ENCODE measurements at places on chromosomes 6 and 20. TPM values are rescaled to one million over a fixed set of nuclear protein-coding genes. Genes with fewer than 3 reads are reported as not detected.
A peak's percentile ranks its signal among the peaks of the same experiment; 100 is the strongest.

Gene SPACA1
- not detected for total RNA-seq

Gene DYNLT2
- total RNA-seq, result 1.9 TPM

Gene TCP11
- total RNA-seq, result 0.66 TPM

Gene BANF2
- not detected for total RNA-seq

Gene PAK5
- total RNA-seq, result 0.66 TPM

GRCh38 chr6:134703206-134703605, 246.7 kb downstream of the ALDH8A1 start:
- H3K27me3 ChIP-seq, result no peaks in the 10 kb centered on the region
- H3K4me3 ChIP-seq, result no peak overlapping the region
- H3K4me1 ChIP-seq, result no peaks in the 10 kb centered on the region
- H3K27ac ChIP-seq, result no peak overlapping the region
- H3K36me3 ChIP-seq, result no peaks in the 10 kb centered on the region

DNA sequence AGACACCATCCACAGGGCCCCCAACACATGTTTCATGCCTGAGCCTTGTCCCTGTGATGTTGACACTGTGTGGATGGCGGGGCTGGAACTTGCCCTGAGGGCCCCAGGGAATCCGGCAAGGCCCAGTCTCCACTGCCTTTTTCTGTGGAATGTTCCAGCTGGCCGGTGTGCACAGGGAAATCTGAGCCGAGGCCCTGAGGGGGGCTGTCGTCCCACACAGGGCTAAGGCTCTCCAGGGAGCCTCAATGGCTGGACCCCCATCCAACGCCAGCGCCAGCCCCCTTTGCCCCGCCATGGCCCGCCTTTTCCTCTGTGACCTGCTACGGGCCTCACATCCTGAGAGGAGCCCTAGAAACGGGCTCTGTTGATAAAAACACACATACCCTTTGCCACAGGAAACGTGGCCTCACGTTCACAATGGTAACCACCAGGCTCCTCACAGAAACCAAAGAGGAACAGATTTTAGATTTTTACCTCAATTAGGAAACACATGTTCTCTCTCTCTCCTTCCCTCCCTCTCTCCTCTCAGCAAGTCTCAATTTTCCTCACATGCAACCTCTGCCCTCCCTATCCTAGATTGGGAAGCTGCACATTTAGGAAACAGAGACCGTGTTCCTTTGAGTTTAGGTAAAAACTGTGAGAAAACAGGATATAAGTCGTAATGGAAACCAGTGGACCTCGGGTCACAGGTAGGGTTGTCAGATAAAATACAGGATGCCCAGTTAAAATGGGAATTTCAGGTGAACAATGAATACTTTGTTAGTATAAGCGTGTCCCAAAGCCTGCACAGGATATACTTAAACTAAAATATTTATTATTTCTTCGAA, 13.7 kb upstream of the ZNF831 start:
- peak overlapping the region; percentile 71 for H3K27ac ChIP-seq
- no peaks in the 10 kb centered on the region for H3K27me3 ChIP-seq
- H3K4me3 ChIP-seq, result no peak overlapping the region
- DNase-seq, result peak; percentile 31

DNA sequence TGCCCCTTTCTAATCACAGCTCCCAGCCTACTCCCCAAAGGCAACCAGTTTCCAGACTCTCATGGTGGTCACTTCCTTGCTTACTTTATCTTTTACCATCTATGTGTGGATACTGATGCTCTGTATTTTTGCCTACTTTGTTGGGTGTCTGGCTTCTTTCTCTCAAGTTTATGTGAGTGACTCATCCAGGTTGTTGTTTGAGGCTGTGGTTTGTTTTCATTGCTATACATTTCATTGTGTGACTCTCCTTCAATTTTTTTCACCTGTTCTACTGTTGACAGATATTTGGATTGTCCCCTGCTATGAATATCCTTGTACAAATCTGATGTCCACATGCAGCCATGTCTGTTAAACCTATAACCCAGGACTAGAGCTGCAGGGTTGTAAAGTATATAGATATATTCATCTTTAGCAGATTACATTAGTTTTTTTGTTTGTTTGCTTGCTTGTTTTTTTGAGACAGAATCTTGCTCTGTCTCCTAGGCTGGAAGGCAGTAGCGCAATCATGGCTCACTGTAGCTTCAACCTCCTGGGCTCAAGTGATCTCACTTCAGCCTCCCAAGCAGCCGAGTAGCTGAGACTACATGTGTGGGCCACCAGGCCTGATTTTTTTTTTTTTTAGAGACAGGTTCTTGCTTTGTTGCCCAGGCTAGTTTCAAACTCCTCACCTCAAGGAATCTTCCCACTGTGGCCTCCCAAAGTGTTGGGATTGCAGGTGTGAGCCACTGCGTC, 72.9 kb upstream of the EEF1E1 start:
- H3K27me3 ChIP-seq, result no peaks in the 10 kb centered on the region
- DNase-seq, result no peak
- H3K36me3 ChIP-seq, result no peaks in the 10 kb centered on the region
- H3K4me1 ChIP-seq, result no peaks in the 10 kb centered on the region
- H3K4me3 ChIP-seq, result no peak overlapping the region

DNA sequence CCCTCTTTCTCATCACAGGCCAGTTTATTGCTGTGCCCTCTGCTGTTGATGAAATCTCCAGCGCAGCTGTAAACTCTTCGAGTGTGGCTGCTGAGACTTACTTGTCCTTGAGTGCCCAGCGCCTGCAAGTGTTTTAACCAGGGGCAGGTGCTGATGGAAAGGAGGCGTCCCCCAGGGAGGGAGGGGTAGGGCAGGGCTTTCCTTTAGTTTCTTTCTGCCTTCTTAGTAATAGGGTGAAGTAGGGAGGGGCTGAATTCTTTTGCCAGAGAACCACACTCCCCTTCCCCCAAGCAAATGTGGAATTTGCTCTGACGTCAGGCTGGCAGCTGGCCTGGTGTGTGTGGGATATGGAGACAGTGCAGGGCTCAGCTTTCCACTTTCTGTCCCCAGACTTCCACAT, 61.2 kb downstream of the IGF2R start:
- no peaks in the 10 kb centered on the region for H3K36me3 ChIP-seq
- no peaks in the 10 kb centered on the region for H3K4me1 ChIP-seq
- peak overlapping the region; percentile 54 for H3K27ac ChIP-seq

GRCh38 chr20:10863337-10864060, 189.7 kb upstream of the JAG1 start:
- H3K4me3 ChIP-seq, result no peak overlapping the region
- H3K4me1 ChIP-seq, result no peaks in the 10 kb centered on the region
- no peaks in the 10 kb centered on the region for H3K27me3 ChIP-seq
- H3K27ac ChIP-seq, result peak overlapping the region; percentile 3
- no peak for DNase-seq

DNA sequence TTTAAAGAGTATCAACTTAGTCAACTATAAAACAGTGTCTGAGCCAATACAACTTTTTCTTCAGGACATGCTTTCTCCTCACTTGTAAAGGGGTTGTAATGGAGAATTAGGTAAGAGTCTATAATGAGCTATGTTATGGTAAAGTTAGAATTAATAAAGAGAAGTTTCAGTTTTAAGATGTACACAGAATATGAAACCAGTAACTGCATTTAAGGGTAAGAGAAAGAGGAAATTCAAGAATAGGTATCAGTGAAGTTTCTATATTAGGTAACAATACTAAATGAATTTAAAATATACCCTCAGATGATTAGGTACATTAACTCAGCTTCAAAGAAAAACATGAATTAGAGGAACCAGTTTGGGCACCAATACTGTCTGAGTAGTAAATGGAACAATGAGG, 1444.3 kb upstream of the ADGRB3 start:
- H3K4me1 ChIP-seq, result no peaks in the 10 kb centered on the region
- H3K4me3 ChIP-seq, result no peak overlapping the region
- no peaks in the 10 kb centered on the region for H3K27me3 ChIP-seq
- H3K36me3 ChIP-seq, result no peaks in the 10 kb centered on the region
- DNase-seq, result no peak

DNA sequence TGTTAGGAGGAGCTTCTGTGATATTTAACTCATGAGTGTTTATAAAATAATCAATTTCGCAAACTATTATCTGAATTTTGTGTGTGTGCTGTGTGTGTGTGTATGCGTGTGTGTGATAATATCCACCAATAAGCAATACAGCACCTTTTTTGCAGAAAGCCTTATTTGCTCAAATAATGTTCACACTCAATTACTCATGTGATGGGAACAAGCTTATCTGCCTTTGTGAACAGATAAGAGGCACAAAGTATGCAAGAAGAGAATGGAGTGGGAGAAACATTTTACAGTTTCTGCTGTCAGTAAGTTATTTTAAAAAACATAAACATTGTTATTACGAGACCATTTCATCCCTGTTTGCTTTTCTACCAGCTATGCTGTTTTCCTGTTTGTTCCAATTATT, 36.7 kb upstream of the PTPRK start:
- DNase-seq, result no peak
- H3K4me1 ChIP-seq, result no peaks in the 10 kb centered on the region
- no peaks in the 10 kb centered on the region for H3K27me3 ChIP-seq

DNA sequence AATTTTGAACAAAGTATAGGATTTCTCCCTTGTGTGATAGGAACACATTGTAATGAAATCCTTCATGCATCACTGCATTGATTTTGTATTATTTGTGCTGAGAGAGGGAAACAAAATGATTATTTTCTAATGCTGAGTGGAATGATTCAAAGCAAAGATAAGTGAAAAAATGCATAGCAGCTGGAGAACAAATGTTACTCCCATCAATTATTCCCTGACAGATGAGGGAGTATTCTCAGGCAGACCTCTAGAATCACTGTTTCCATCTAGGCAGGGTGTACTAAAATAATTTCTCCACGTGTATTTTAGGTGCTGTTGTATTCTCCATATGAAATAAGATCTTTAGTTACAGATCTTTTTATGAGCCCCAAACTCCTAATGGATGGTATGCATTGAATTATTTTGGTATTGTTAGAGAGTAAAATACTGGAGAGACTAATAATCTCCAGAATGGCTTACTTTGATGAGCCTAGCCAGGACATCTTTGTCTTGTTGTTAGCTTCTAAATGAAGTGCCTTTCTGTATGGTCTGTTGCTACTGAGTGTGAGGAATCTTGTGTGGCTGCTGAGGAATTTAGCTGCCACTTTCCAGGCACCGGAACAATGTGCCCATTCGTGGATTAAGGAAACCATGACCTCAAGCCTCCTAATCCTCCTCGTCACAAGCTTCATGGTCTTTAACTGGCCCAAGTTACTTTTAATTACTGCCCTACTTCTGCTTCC, 39.6 kb downstream of the RNF217 start:
- peak overlapping the region; percentile 19 for H3K4me3 ChIP-seq
- DNase-seq, result no peak
- H3K27me3 ChIP-seq, result no peaks in the 10 kb centered on the region
- H3K27ac ChIP-seq, result peak overlapping the region; percentile 60

GRCh38 chr20:4090756-4091489, 75.6 kb upstream of the RNF24 start:
- H3K36me3 ChIP-seq, result no peaks in the 10 kb centered on the region
- no peak overlapping the region for H3K4me3 ChIP-seq
- no peak overlapping the region for H3K27ac ChIP-seq
- no peaks in the 10 kb centered on the region for H3K27me3 ChIP-seq

GRCh38 chr6:101396548-101397173, 3.2 kb downstream of the GRIK2 start:
- H3K27me3 ChIP-seq, result no peaks in the 10 kb centered on the region
- no peaks in the 10 kb centered on the region for H3K4me1 ChIP-seq
- DNase-seq, result no peak
- no peak overlapping the region for H3K4me3 ChIP-seq
